ENCODE measurements at places on chromosomes 7 and 10.

GRCh38 chr7:115052706-115053105 is 130.8 kb downstream of the MDFIC start:
- DNase-seq: no peak

DNA sequence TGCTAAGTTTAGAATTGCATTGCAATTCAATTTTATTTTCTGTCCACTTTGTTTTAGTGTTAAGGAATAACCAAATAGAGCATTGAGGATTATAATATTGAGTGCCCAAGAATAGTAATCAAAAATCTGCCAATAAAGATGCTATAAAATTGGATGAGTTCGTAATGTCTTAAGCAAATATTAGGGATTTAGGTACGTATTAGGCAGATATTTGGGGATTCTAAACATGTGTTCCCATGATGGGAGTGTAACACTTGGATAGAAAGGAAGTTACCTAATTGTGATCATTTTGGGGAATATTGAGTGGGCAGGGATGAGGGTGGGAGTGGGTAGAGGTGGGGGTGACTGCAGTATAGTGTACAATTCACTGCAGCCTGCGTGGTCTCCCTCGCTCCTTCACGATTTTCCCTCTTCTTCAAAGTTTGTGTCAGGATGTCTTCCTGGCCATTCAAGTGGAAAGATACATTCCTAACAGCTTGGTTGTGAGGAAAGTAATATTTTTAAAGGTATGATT is 1.3 kb upstream of the PRKG1 start:
- no peak for DNase-seq

DNA sequence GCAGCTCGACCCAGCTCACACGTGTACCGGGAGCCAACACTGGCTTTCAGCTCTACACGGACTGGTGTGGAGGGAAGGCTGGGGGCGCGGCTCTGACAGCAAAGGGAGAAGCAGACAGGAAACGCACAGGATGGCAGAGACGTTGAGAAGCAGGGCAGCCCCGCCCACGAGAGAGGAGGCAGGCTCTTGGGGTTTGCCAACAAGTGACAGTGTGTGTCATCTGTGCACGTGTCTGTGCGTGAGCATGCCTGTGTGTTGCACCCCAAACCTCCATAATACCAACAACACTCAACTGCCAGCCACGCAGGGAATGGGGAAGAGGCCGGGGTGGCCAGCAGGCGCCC is 64.4 kb upstream of the PDGFA start:
- no peak for DNase-seq

DNA sequence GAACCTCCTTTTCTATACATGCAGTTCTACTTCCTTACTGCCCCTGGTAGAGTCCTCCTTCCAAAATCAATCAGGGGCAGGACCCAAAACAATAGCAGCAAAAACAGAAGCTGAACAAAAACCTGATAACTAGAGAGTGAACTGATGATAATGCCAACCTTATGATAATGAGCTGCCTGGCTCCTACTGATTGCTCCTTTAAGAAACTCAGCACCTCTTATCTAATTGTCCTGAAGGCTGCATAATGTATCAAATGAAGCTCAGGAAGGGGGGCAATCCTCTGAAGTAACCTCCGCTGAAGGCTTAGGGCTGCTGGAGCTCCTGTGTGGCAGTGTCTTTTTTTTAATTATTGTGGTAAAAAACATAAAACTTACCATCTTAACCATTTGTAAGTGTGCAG is 257.0 kb downstream of the PHTF2 start:
- no peak for DNase-seq

DNA sequence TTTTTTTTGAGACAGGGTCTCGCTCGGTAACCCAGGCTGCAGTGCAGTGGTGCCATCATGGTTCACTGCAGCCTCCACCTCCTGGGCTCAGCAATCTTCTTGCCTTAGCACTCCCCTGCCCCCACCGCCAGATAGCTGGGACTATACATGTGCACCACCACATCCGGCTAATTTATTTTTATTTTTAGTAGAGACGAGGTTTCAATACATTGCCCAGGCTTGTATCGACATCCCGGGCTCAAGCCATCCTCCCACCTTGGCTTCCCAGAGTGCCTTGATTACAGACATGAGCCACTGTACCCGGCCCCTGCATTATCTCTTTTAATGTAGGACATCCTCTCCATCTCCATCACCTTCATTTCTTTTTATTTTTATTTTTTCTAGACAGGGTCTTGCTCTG is 213.3 kb downstream of the CUX1 start:
- DNase-seq: no peak

DNA sequence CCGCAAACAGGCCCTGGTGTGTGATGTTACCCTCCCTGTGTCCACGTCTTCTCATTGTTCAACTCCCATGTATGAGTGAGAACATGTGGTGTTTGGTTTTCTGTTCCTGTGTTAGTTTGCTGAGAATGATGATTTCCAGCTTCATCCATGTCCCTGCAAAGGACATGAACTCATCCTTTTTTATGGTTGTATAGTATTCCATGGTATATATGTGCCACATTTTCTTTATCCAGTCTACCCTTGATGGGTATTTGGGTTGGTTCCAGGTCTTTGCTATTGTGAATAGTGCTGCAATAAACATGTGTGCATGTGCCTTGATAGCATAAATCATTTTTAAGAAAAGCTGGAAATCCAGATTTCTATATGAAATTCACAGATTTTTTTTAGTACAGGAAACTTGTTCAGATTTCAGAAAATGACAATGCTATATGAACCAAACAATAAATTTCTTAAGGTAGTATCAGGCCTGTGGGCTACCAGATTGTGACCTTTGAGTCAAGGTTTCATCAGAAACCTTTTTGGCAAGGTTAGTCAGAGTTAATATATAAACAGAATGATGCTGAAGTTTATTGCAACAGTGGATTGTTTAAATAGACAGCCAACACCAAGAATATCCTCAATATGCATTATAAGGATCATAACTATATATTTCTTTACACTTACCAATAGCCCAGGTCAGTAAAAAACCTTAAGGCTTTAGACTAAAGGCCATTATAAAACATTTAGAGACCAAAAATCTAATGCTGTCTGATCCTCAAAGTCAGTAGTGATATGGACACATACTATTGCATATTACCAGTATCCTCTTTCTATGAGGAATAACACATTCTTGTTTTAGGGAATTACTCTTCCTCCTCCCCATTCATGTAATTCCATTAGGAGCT is 68.7 kb upstream of the PAPSS2 start:
- peak; percentile 19 for DNase-seq

DNA sequence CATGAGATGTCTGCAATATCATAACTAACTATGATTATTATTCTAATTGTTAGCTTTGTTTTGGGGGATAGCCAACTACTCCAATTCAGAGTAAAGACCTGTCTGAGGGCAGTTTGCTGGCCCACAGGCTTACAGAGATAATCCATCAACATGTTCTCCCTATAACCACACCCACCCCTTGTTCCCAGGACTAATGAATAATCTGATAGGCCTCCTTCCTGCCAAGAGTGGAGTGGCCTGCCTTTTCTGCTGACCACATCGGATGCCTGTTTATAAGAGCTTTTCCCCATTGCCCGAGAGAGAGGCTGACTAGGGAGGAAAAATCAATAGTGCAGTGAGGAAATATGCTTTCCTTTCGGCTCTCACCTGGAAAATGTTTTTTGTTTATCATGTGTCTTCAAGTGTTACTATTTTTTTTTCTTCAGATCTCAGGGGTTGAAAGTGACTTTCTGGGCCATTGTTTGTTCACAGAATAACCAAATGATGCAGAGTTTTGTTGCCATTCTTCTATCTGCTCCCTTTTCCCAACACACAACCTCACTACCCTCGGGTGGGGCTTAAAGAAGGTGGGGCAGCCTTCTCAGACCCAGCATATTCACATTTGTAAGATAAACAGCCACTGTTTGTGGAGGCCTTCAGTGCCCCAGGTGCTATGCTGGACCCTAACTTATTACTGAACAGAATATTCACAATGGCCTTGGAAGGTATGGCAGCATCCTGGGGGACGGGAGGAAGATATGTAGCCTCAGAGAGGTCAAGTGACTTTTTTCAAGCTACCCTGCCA is 38.4 kb downstream of the PLPP4 start:
- DNase-seq: no peak

DNA sequence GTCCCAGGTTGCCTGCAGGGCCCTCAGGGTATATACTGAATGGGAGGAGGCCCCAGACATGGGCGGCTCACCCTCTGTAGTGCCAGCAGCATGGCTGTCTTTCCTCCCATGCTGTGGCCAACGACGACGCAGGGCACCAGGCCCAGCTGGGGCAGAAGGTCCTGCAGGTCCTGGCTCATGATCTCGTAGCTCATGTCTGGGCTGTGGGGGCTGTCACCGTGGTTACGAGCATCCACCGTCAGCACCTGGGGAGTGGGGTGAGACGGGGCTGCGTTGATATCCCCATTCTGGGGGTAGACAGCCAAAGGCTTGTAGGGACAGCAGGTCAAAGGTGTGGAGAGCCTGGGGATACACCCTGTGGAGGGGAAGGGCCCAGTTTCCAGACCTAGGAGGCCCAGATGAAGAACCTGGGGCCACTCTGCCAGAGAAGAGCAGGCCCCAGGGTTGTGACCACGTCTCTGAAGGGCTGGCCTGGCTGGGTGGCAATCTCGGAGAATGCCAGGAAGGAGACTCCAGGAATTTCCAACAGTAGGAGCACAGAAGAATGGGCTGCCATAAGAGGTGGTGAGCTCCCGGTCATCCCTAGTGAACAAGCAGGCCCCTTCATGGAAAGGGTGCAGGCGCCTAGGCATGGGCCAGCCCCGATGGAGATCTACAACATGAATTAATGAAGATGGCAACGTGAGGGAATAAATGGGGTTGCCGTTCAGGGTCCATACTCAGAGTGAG is 947 bp downstream of the ABHD11 start:
- no peak for DNase-seq

DNA sequence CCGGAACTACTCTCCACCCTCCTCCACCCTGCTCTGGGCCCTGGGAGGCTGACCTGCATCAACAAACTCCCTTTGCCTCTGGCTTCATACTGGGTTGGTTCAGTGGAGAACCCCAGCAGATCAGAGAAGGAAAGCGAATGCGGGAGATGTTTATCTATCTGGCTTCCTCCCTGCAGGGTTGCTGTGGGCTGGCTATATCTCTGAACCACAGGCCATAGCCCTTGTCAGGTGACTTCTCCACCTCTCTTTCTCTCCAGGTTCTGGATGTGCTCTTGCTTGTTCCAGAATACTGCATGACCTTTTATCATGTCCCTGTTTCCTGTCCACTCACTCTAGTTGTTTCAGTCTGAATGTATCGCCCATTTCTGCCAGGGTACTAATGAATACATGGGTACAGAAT is 51.7 kb upstream of the IFRD1 start:
- no peak for DNase-seq

GRCh38 chr7:144763291-144763690 is 72.6 kb downstream of the TPK1 start:
- no peak for DNase-seq

GRCh38 chr10:44398747-44399658 is 14.1 kb upstream of the CXCL12 start:
- DNase-seq: no peak

- DNase-seq: no peak
Measured at GRCh38 chr10:1745780-1746456, 8.6 kb upstream of the ADARB2 start.

DNA sequence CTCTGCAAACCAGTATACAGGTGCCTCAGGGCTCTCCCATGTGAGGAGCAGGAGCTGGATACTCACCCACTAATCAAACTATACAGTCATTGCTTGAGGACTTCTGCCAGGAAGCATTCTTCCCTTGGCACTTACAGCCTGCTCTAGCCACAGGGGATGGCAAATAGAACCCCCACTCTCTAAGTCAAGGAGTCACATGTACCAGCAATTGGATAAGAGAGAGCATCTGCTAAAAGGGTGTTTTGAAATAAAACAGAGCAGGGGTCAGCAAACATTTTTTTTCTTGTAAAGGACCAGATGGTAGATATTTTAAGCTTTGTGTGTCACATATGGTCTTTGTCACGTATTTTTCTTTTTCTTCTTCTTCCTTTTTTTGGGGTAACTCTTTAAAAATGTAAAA is 865.2 kb upstream of the GHITM start:
- peak; percentile 2 for DNase-seq

DNA sequence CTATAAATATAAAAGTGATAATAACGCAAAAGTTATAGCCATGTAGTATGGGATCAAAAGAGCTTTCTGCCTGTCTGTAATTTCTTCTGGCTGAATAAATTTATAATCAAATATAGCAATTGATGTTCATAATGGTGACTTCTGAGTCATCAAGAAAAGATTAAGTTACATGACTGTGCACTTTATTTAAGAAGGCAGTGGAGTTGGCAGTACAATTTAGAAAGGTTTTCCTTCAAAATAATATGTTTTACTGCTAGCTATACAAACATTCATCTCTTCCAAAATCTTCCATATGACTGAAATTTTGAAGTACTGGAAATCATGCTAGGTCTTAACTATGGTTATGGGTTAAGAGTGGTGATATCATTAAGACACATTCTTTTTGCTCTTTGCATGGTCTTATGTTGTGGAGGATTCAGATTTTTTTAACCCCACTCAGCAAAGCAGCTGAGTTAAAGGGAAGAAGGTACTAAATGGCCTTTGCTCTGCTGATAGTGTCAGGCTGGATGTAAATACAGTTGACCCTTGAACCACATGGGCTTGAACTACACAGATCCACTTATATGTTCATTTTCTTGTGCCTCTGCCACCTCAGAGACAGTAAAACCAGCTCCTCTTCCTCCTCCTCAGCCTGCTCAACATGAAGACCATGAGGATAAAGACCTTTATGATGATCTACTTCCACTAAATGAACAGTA is 323.6 kb downstream of the BBS9 start:
- DNase-seq: peak; percentile 1

DNA sequence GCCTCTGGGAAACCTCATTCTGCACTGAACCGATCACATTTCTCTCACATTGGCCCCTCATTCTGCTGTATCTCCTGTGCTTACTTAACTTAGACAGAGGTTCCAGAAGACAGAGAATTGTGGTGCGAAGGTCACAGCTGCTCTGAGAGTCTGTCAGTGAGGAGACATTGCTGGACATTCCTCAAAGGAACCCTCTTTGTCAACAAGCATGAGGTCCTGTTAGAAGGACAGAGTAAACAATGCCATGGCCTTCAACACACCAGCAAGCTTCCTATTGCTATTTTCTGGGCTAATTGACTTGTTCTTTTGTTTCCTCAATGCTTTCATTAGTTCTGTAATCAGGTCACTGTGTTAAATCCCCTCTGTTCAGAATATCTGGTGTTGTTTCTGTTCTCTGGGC is 109.3 kb upstream of the FZD8 start:
- DNase-seq: no peak

DNA sequence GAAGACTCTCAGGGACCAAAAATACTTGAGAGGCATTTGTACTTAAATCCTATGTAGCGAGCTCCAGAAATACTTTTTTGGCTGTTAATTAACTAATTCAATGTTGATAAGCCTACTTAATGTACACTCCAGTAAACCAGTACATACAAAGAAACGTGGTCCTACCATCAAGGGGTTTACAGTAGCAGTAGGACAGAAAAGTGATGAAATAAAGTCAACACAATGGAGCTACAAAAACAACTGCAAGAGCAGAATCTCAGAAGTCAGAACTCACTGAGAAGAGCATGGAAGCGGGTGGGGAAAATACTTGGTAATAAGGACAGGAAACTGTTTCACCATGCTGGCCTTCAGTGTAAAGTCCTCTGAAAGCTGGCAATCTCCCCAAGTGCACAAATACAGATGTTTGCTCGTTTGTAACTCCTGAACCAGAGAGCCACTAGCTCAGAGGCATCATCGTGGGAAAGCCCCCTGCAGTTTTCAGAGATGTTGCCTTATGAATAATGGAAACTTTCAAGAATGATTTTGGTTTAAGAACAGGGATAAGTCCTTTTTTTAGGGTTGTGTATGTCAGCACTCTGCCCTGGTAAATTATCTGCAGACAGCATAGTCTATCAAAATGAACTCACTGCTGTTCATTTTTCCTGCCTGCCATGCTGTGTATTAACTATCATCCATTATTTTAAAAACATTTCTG is 233.2 kb downstream of the SORCS1 start:
- DNase-seq: peak; percentile 2

- no peak for DNase-seq
Measured at GRCh38 chr10:13322615-13323148, 22.8 kb upstream of the PHYH start.

Measured in MCF 10A (cell line).